ENCODE measurements at places on chromosomes 5 and 9. TPM values are rescaled to one million over a fixed set of nuclear protein-coding genes. Genes with fewer than 3 reads are reported as not detected.

DNA sequence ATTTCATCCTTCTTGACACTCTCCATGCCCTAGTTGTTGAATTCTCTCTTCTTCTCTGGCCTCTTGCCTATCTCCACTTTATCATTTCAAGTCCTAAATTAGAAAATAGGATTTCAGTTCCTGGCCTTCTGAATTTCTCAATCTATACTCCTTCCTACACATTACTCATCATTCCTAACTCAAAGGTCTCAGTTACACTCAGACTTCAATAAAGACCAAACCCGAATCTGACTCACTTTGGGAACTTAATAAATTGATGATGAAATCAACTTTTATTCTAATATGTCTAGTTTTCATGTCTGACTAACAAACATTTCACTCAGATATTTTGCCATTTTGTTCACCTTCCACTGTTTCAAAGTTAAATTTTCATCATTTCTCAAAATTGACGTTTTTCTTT, 113.6 kb upstream of the TSLP start:
- no peak for DNase-seq

- DNase-seq = no peak
Observed at GRCh38 chr5:78537821-78538220, 110.8 kb downstream of the LHFPL2 start.

GRCh38 chr9:70865471-70865870, 255.9 kb downstream of the TRPM3 start:
- no peak for DNase-seq

The STK32A gene
- polyA plus RNA-seq = 3.9 TPM

The ANKRD18B gene
- 6.3 TPM for polyA plus RNA-seq

DNA sequence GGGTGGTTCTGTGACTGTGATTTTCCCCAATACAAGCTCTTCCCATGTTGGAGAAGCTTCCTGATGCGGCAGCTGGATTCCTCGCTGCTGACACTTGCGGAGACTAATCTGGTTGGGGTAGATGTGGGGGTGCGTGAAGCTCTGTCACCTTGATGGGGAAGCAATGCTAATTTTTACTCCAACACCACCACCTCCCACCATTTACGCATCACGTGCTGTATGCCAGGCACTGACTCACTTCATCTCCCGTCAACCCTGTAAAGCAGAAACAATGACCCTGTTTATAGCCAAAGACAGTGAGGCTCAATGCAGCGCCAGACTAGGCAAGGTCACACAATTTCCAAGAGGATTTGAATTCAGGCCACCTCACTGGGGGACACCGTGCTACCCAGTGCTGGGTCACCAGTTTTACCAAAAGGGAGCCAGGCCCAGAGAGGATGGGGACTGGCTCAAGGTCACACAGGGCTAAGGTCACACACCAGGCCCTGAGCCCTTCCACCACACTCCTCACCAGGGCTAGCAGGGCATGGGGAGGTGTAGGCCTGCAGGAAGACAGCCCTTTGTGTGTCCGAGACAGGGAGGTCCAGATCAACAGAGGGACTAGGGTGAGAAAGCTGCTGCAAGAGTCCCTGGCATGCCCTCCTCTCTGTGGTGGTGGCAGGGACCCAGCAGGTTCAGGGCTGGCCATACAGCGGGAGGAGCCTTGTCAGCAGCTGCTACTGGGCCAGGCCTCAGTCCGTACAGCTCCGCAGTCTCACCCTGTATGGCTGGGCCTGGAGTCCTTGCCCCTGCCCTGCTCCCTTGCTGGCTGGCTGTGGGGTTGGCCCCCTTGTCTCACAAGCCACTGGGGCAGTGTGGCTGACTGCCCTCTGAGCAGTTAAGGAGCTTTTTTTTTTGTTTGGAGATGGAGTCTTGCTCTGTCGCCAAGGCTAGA, 3.3 kb downstream of the STKLD1 start:
- DNase-seq = no peak

GRCh38 chr5:105587963-105588662, 2025.5 kb upstream of the NUDT12 start:
- DNase-seq = no peak

The FLT4 gene
- 11.9 TPM for polyA plus RNA-seq

DNA sequence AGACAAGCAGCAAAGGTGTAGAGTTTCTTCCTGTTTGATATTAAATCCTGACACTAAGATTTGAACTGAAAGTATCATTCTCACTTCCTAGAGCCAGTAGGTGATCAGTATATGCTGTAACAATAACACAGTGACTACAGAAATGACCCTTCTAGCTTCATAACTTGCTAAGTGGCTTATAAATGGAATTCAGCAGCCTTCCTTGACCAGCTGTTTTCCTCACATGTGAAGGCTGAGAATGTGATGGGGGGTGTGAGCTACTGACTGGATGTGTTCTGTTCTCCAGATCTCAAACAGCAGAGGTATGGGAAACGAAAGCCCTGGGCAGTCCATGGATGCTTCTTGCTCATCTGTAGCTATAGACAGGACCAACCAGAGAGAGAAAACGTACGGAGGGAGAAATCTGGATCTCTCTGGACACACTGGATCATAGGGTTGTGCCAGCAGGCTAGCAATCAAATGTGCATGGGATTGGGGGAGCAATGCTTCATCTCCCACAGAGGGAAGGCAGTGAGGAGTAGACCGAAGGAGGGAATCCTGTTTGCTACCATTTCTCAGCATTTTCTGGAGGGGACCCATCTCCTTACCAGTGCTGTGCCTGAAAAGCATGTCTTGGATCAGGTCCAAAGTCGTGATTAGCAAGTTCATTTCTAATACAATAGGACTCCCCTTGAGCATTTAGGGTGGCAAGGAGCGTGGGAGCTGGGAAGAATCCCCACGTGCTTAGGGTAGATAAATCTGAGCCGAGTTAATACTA, 39.4 kb downstream of the TNFAIP8 start:
- no peak for DNase-seq

DNA sequence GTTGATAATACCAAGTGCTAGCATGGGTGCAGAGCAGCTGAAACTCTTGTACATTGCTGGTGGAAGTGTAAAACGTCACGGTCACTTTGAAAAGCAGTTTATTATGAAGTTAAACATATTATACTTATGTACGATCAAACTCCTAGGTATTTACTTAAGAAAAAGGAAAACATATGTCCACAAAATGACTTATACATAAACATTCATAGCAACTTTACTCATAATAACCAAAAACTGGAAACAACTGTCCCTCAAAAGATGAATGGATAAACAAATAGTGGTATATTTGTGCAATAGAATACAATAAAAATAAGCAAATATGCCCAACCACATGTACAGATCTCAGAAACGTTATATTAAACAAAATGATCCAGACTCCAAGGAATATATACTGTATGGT, 92.3 kb upstream of the TRIO start:
- DNase-seq = no peak

DNA sequence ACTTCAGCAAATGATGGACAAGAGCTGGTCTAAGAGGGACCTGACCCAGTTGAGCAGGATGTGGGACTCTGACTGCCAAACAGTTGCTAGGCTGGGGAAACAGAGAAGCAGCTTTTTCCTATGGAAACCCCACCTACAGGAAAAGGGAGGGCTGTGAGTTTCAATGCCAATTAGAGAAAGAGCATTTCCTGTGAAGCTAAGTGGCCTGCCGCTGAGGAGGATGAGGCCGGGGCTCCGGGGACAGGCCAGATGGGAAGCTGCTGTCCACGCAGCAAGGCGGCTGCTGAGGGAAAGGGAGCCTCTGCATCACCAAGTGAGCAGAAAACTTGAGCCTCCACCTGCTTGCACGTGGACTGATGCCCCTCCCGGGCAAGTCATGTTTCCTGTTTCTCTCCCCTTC, at the start of gene PCDH12:
Gene PCDH12, minus strand, starts transcription at position 90 of the 400 bp plus-strand sequence. CDS start 351 bp downstream, outside the sequence.
- DNase-seq = no peak

- DNase-seq = no peak
Observed at GRCh38 chr5:158811350-158811749, 288.4 kb downstream of the EBF1 start.

DNA sequence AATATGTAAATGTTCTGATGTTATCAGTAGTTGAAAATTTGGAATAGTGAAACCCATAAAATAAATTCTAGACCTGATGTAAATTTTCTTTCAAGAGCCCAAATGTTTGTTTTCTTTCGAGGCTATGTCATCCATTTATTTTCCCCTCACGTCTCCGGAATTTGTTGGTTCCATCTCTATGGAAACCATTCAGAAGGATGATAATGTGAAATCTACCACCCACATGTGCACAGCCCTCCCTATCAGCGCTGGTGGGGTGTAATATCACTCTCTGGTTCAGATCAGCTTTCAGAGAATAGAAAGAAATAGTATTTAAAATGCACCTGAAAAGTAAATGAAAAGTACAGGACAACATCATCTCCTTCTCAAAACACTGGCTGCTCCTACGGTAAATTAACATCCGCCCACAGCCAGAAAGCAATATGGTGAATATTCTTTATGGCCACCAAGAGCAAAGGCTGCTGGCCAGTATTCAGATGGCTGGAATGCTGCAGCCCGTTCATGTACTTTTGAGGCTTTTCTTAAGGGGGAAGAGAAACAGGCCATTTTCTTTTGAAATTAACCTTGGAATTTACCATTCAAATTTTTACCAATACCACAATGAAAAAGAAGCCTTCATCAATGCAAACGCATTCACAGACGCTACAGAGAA, 28.5 kb downstream of the GLDC start:
- no peak for DNase-seq

DNA sequence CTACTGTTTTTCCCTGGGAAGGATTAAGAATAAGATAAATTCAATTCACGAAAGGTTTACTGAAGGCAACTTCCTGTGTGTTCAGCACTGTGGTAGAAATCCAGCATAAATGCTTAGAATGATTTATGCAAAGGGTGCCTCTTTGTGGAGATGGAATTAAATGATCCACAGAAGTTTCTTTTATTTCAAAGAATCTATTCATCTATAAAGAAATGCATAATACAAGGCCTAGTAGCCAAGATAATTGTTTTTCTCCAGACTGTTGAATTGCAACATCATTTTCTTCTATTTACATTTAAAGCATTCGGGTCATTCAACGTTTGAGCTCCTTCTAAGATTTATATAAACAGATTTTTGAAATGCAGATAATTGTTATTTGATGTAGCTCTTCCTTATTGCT, 138.8 kb upstream of the NFIL3 start:
- DNase-seq = no peak

DNA sequence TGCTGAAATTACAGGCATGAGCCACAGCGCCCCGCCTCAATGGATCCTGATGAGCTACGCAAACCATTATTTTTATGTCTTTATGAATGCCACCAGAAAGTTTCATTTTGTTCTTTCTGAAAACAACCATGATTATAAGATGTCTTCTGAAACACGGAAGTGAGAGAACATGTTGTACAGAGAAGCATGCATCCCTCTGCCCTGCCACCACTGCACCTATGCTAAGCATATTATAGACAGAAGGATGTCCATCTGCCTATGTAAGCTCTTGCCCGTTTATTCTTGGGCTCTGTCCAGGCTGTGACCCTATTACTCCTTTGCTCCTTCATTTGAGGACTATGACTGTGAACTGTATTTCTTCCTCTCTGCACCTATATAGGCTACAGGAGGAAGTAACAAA, 74.3 kb downstream of the GRAMD2B start:
- no peak for DNase-seq

GRCh38 chr9:16132513-16132912, 579.7 kb downstream of the CCDC171 start:
- no peak for DNase-seq

The NXNL2 gene
- 2.2 TPM for polyA plus RNA-seq

The FGFR4 gene
- 7.8 TPM for polyA plus RNA-seq

The PTPRD gene
- 15.4 TPM for polyA plus RNA-seq

DNA sequence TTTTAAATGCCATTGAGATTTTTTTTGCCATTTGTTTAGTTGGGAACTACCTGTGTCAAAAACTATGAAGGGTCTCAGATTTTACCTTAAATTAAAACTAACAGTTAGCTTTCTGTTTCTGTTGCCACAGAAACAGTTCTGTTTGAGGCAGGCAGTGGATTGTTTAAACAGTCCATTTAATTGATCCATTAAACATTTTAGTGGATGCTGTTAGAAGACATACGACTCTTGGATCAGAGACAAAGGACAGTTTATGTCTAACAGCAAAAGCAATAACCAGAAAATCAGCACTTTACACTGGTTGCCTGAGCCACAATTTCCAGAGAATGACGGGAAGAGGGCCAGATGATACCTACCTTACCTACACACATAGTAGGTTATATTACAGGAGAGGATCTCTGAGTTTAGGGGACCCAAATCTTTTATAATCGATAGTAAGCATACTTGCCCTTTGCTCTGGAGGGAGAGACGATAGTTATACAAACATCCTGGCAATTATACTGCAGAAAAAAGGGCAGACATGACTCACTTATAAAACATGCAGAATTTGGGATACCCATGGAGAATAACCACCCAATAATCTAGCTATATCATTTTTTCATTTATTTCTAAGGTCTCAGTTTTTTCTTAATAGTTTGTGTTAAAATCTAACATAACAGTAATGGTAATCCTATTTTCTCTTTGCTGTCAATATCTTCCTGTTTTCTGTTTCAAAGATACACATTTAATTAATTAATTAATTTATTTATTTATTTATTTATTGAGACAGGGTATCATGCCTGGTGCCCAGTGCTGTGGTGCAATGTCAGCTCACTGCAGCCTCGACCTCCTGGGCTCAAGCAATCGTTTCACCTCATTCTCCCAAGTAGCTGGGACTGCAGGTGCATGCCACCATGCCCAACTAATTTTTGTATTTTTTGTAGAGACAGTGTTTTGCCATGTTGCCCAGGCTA, 136.7 kb upstream of the TNFAIP8 start:
- no peak for DNase-seq

- DNase-seq = no peak
Observed at GRCh38 chr5:89395111-89395510, 512.1 kb upstream of the MEF2C start.

DNA sequence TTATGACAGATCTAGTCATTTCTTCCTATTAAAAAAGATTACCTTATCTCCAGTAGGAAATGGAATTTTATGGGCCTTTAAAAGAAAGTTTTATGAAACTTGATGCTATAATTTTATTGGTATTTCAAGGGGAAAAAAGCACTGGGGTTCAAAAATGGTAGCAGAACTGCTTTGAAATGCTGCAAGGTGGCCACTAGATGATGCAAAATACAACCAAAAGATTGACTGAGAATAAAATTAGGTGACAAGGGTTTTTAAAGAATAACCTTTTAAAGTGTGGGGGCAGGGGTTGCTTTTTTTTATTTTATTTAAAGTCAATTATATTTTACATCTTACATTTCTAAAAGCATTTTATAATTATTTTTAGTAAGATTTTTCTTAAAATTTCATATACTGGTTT, 61.7 kb downstream of the KLF9 start:
- no peak for DNase-seq

The EMB gene
- 20.0 TPM for polyA plus RNA-seq

DNA sequence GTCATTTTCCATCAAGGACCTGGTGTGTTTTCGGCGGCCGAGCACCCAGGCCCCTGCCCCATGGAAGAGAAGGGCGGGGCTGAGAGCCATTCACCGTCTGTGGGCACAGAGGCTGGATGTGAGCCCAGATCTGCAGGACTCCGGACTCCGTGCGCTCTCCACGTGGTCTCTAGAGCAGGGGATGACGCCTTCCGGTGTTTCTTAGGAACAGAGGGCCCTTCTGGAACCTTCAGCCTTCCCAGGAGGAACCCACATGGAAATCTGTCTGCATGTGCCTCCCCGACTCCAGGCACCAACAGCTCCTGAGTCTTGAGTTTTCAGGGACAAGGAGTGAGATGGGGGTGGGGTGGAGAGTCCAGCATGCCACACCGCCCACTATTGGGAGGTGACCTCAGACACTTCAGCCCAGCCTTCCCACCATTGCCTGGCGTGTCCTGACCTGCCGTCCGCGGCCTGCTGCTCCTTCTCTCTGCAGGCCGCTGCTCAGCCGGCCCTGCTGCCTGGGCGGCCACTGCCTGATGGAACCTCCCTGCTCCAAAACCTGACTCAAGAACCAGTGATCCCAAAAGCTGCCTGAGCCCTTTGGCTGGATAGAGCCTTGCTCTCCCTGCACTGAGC, 2.4 kb upstream of the RXRA start:
- DNase-seq = peak; percentile 67

The PCDHGB3 gene
- 0.74 TPM for polyA plus RNA-seq

Data from testis (tissue), 5 donors.